ENCODE measurements at places on chromosomes 12 and 14.

DNA sequence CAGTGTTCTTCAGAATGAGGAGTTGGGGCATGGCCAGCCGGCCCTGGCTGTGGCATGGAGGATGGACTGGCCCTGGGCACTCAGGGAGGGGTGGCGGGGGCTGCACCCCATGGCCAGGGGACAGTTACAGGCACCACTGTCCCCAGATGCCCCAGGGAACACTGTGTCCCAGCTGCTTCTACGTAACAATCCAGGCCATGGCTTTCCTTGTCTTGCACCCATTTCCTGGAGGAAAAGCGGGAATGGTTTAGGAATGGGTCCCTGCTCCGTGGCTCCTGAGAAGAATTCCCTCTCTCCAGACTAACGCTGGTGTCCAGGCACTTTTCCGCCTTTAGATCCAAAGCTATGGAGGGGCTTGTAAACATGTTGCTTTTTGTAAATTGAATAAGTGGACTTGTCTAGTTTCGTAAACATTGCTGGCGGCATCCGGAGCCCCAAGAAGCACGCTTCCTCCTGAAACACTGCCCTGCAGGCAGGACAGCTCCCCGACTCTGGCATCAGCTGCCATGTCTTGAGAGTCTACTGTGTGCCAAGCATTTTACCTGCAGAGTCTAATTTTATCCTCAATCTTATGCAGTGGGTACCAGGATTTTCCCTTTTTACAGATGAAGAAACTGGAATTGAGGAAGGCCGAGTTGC lies 238.3 kb downstream of the SLC41A2 start:
- DNase-seq = no peak

GRCh38 chr12:93106910-93107309 lies 177.8 kb upstream of the EEA1 start:
- no peak for DNase-seq

- DNase-seq = no peak
Observed at GRCh38 chr12:28800129-28800528, 348.9 kb upstream of the FAR2 start.

GRCh38 chr14:88934351-88934806 lies 109.9 kb downstream of the TTC8 start:
- no peak for DNase-seq

Data from islet precursor cell (in vitro differentiated cells).